ENCODE measurements at places on chromosomes 2 and 18. TPM values are rescaled to one million over a fixed set of nuclear protein-coding genes. Genes with fewer than 3 reads are reported as not detected.

GRCh38 chr2:129957891-129958290, 21.6 kb upstream of the RAB6C start:
- DNase-seq: no peak
- H3K4me1 ChIP-seq: no peaks in the 10 kb centered on the region
- no peak overlapping the region for H3K4me3 ChIP-seq
- H3K27me3 ChIP-seq: peaks cover 2% of the 10 kb centered on the region
- H3K27ac ChIP-seq: no peak overlapping the region

DNA sequence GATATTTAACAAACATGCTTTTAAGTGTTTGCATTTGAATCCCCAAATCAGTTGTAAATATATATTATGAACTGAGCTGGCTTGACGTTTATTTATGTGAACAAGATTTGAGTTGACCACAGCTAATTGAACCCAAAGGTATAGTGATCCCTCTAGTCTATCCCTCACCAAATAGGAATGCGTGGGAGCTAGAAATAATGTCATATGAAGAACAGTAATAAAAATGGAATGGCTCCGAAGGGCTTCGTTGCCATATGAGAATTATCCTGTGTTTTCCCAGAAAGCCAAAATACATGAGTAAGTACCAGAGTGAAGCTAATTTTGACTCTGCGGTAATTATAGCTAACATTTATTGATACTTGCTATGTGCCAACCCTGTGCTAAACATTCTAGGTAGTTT, 142.7 kb downstream of the ADCYAP1 start:
- H3K4me1 ChIP-seq: no peaks in the 10 kb centered on the region
- H3K36me3 ChIP-seq: no peaks in the 10 kb centered on the region
- H3K27ac ChIP-seq: no peak overlapping the region
- DNase-seq: no peak

- DNase-seq: no peak
- H3K4me1 ChIP-seq: peaks cover 11% of the 10 kb centered on the region
- no peak overlapping the region for H3K27ac ChIP-seq
- H3K4me3 ChIP-seq: no peak overlapping the region
Observed at GRCh38 chr2:204892506-204893255, 347.4 kb downstream of the PARD3B start.

The NAT8 gene
- not detected for total RNA-seq

- no peak for DNase-seq
- H3K4me1 ChIP-seq: peaks cover 2% of the 10 kb centered on the region
- no peak overlapping the region for H3K4me3 ChIP-seq
Observed at GRCh38 chr2:105412584-105412983, 13.7 kb upstream of the FHL2 start.

DNA sequence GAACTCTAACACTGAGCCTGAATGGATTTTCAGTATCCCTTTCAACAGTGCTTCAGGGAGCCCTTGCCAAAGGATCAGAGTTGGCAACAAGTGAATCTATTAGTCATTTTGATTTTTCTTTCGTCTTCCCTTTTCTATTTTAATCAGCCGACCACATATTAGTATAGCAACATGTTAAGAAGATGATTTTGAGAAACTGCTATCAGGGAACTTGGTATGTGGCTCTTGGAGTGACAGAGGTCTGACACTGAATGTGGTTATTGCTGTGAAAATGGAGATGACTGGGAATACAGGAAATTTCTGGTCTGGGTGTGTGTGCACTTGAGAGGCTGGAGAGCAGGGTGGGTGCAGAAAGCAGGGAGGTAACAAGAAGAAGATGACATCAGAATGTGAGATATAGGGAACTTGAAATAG, 28.7 kb upstream of the IL1RL1 start:
- H3K36me3 ChIP-seq: peaks cover 12% of the 10 kb centered on the region
- no peak for DNase-seq
- no peak overlapping the region for H3K4me3 ChIP-seq
- H3K4me1 ChIP-seq: peaks cover 42% of the 10 kb centered on the region
- H3K27ac ChIP-seq: no peak overlapping the region

The UNC80 gene
- total RNA-seq: not detected

GRCh38 chr2:23626701-23627230, 241.8 kb downstream of the KLHL29 start:
- no peak overlapping the region for H3K4me3 ChIP-seq
- H3K27ac ChIP-seq: no peak overlapping the region
- no peak for DNase-seq
- H3K27me3 ChIP-seq: no peaks in the 10 kb centered on the region
- no peaks in the 10 kb centered on the region for H3K36me3 ChIP-seq
- H3K4me1 ChIP-seq: no peaks in the 10 kb centered on the region

GRCh38 chr2:177478029-177478428, 85.5 kb downstream of the AGPS start:
- peaks cover 54% of the 10 kb centered on the region for H3K36me3 ChIP-seq
- H3K4me3 ChIP-seq: no peak overlapping the region
- no peak overlapping the region for H3K27ac ChIP-seq
- no peak for DNase-seq
- H3K27me3 ChIP-seq: no peaks in the 10 kb centered on the region
- H3K4me1 ChIP-seq: no peaks in the 10 kb centered on the region

The AQP12B gene
- not detected for total RNA-seq

GRCh38 chr2:8584174-8585066, 97.4 kb upstream of the ID2 start:
- peak overlapping the region; percentile 34 for H3K4me3 ChIP-seq
- H3K27ac ChIP-seq: peak overlapping the region; percentile 60
- no peak for DNase-seq
